ENCODE measurements at places on chromosomes 13 and 19.

DNA sequence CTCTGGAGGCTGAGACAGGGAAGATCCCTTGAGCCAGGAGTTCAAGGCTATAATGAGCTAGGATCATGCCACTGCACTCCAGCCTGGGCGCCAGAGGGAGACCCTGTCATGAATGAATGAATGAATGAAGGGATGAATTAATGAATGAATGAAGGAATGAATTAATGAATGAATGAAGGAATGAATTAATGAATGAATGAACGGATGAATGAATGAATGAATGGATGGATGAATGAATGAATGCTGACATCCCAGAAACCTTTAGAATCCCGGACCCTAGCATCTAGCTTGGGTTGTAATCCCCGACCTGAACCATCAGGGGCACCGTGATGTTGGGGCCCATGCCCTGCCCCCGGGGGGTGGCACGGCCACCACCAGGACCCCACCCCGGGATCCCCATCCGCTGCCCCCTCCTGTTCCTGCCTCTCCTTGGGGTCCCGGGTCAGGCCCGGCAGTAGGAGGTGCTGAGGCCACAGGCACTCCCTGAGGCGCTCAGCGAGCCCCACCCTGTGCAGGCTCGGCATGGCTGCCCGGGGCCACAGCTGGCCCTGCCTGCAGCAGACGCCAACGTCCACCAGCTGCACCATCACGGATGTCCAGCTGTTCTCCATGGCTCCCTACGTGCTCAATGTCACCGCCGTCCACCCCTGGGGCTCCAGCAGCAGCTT, 3.4 kb downstream of the EBI3 start:
- no peak for DNase-seq

DNA sequence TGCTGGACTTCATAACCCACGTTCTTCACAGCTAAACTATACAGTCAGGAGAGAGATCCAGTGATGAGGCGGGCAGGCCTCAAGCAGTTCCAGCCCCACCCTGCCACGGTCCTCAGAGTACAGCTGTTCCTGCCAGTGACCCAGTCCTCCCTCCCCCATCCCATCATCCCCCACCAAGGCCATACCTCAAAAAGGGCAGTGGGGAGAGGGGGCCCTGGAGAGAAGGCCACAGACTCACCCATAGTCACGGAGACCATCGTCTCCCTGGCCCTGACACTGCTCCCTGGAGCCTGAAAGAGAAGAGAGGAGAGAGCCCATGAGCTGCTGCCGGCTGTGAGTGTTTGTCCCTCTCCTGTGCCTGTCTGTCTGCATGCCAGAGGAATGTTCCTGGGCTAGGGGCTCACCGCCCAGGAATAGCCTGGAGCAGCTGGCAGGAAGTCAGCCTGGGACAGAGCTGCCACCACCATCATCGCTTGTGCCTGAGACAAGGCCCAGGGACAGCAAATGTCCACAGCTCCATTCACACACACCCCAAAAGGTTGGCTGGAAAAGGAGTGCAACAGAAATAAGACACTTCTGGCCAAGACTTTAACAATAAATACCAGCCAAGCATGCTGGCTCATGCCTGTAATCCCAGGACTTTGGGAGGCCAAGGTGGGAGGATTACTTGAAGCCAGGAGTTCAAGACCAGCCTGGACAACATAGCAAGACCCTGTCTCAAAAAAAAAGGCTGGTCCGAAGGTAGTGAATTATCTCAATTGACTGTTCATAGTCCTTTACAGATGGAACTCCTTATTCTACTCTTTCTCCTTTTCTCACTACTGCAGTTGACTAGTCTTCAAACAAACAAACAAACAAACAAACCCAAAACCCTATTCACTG, 6.4 kb downstream of the C19orf47 start:
- DNase-seq, result no peak

DNA sequence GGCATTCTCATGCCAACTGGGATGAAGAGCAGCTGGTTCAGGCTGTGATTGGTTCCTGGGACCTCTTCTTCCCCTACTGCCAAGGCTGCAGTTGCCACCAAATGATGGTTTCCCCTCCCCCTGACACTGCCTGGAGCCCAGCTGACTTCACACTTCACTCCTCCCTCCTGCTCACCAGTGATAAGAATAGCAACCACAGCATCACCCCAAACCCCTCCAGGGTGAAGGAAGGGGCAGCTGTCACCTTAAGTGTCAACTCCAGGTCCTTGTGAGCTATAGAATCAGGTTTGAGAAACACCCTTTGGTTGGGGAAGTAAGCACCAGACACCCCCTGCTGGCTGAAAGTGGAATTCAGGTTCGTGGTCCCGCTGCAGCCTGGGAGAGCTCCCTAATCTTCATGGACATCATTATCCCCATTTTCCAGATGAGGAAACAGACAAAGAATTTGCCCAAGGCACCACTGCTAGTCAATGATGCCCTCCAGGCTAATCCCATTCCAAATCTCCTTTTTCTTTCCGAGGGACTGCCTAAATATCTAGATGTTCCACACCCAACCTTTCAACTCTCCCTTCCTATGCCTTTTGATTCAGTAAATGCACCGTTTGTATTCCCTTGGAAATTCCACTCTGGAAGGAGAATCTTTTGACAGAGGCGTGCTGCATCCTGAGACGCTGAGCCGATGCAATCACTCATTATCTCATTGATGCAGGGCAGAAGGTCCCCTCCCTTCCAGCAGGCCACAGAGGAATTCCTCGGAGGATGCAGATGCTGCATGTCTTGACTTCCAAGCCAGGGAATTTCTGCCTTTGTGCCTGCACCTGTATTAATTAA, 50.6 kb upstream of the UQCRFS1 start:
- no peak for DNase-seq

- peak; percentile 24 for DNase-seq
Observed at GRCh38 chr13:114081761-114082681, 50.4 kb downstream of the RASA3 start.

DNA sequence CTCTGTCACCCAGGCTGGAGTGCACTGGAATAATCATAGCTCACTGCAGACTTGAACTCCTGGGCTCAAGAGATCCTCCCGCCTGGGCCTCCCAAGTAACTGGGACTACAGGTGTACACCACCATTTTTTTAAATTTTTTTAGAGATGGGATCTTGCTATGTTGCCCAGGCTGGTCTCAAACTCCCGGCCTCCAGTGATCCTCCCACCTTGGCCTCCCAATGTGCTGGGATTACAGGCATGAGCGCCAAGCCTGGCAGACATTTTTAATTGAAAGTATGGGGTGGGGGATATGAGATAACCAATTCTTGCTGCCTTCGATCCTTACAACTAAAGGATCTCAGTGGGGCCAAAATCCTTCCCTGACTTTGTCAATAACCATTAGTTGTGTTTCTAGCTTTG, 91.8 kb downstream of the ZNF557 start:
- no peak for DNase-seq

- DNase-seq, result no peak
Observed at GRCh38 chr13:31610270-31610998, 128.9 kb upstream of the RXFP2 start.

GRCh38 chr13:93309886-93310523, 83.4 kb downstream of the GPC6 start:
- no peak for DNase-seq

DNA sequence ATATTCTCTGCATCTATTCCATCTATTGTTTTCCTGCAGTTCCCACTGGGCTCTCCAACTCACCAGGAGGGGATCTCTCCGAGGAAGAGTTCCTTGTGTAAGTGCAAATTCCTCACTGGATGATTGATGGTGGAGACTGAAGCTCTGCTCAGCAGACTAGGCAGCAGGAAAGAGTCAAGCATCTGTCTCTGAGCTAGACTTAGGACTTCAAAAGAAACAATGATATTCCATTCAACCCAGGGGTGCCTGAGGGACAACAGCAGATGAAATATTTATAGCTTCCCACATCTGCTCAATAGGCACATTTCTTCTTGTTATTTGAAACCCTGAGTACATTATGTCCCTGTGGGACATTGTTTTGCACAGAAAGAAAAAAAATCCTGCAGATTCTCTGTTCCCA, at the start of the genes OR7A5 and OR7C1:
Gene OR7A5 (minus strand): TSS at position 175 of the 400 bp plus-strand sequence. CDS start 6,944 bp downstream, outside the sequence.
Gene OR7C1 (minus strand): TSS at position 175 of the 400 bp plus-strand sequence. CDS start 35,049 bp downstream, outside the sequence.
- DNase-seq, result no peak

Measured in NCI-H187 treated with DMSO at 0.1 percent for 48 hours (cell line).